GM20000 (cell line): ENCODE measurements at places on chromosomes 6 and 20.
A peak's percentile ranks its signal among the peaks of the same experiment; 100 is the strongest.

DNA sequence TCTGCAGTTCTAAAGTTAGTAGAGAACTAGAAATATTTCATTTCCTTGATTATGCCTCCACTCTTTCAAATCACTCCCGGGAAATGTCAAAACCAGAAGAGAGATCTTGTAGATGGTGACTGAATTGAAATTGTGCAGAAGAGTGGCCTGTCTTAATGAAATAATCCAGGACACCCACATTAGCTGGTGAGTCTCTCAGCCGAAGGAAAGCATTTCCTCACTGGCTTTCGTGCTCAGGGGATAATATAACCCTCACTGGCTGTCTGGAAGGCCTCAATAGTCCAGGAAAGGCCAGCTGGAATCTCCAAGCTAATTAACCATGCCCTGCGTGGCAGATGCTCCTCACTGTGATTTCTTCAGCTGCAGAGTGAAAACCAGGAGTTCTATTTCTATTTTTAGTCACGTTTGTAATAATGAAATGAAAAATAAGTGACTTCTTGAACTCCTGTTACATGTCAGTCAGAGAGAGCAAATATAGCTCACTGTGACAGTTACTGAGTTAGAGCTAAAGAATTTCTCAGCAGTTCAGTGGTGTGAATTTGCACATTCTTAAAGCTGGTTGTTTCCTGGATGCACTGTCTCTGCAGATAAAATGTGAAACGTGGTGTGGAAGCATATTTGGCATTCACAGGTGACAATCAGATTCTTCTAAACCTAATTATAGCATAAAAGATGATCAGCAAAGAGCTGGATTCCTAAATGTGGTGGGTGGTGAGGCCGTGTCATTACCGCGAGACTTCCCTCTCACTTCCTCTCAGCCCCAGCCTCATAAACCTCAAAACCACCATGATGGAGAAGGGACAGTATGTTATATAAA lies 211.7 kb downstream of the LMBRD1 start:
- peak; percentile 46 for DNase-seq

GRCh38 chr6:167090171-167090570 lies 32.7 kb upstream of the CCR6 start:
- no peak for DNase-seq

DNA sequence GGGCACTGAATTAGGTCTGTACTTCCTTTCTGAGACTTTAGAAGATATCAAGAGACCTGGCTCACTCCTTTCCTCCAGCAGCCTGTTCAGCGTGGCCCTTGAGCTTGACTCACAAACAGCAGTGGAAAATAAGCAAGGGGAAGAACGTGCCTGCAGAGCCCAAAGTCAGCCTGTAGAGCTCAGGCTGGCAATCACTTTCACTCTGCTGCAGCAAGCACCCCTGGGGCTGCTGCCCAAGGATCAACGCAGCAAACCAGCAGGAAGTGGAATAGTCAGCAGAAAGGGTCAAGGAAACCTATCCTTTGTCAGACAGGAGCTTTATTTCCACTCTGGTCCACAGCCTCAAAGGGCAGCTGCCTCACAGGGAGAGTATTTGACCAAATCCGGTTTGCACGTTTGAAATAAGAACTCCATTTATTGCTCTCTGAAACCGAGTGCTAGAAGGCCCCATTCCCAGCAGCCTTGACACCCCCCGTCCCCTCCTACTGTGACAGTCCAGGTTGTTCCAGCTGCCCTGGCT lies 77.4 kb downstream of the PRDM1 start:
- peak; percentile 29 for DNase-seq

- DNase-seq = no peak
Observed at GRCh38 chr6:122207794-122208193, 191.7 kb upstream of the HSF2 start.

DNA sequence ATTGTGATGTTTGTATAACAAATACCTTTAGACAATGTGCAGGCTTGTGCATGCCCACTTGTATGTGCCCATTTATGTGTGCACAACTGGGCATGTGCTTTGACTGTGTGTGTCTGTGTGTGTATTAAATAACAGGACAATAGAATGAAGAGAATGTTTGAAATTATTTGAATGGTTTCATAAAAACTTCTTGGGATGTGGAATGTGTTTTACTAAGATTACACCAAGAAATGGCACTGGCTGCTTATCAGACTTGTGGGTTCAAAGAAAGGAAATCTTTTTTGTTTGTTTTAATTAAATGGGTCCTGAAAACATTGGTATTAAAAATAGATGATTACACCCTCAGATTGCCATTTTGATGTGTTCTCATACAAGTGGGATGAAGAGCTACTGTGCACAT lies 191.6 kb upstream of the CCN2 start:
- DNase-seq = no peak

DNA sequence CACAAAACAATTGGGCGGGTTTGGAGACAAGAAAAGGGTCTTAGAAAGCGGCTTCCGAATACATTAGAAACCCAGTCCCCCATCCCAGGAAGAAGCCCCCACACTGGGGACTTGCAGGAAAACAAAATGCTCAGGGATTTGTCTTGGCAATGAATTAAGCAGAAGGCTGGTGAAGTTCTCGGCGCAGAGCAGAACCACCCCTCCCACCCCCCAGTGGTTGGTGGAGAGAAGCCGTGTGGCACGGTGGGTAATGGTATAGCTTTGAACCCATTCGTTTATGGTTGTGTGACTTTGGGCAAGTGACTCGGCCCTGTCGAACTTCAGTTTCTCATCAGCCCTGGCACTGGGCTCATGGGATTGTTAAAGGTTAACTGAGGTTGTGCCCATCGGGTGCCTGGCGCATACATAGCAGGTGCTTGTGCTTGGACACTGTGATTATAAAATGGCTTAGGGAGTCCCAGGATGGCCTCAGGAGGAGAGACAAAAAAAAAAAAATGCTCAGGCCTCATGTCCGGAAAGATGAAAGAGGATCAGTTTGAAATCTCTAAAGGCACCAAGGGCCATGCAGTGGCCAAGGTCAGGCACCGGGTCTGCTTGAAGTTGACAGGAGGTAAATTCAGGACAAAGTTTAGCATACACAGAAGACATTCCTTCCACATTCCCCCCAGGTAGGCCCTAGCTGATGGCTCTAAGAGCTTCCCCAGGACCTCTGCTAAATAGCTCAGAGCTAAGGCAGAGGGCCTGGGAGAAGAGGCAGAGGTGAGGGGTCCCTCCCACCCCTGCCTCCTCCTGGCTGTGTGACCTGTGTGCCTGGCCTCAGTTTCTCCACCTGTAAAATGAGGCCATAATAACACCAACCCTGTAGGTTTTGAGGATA lies 120.1 kb upstream of the PTPN1 start:
- no peak for DNase-seq

- no peak for DNase-seq
Observed at GRCh38 chr6:106630366-106630765, 988 bp downstream of the QRSL1 start.

DNA sequence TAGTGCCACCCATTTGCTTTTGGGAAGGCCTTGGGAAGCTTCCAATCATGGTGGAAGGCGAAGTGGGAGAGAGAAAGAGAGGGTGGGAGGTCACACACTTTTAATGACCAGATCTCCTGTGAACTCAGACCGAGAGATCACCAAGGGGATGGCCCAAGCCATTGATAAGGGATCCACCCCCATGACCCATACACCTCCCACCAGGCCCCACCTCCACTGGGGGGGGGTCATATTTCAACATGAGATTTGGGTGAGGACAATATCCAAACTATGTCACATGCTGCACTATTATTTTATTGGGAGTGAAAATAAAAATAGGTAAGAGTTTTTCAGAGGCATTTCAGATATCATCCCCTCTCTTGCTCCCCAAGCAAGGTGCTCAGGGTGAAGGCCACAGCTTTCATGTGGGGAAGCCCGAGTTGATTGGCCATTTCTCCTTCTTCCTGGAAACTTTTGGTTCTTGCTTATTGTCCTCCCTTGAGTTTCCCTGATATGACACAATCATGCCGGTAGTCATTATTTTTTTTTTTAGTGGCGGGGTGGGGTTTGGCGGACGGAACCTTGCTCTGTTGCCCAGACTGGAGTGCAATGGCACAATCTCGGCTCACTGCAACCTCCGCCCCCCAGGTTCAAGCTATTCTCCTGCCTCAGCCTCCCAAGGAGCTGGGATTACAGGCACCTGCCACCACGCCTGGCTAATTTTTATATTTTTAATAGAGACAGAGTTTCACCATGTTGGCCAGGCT lies 15.2 kb downstream of the GMPR start:
- DNase-seq = no peak

DNA sequence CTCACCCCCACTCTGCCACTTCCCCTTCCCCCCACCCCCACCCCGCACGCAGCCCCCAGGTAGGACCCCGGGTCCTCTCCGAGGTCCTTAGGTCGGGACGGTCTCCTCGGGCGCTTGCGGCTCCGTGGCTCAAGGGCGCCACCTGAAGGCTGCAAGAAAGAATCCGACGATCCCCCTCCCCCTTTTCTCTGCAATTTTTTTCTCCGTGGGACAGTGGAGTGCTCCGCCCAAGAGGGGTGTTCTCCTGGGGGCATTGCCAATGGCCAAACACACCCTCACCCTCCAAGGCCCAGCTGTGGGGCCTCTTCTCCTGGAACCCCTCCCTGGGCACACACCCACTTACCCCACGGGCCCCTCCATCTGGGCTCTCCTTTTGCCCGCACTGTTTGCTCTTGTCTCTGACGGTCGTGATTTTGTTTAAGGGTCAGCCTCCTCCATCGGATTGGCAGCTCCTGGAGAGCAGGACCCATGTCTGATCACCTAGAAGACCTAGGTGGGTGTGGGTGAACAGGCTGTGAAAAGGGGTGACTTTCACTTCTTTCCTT lies 1.1 kb upstream of the TMEM74B start:
- DNase-seq = peak; percentile 83

DNA sequence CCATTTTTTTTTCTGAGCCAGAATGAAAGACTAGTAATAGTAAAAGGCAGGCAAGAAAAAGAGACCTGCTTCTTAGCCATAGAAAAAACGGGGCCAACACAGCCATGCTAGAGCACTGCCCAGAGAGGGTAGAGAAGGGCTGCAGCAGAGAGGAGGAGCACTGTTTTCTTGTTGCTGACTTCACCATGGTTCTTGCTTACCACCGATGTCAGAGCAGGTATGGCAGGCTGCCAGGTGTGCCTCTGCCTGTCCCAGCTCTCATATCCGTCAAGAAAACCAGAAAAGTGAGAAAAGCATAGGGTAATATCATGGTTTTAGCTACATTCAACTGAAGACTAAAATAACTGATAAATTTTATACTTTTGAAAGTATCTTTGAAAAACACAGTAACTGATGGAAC lies 60.7 kb downstream of the DTNBP1 start:
- DNase-seq = no peak

DNA sequence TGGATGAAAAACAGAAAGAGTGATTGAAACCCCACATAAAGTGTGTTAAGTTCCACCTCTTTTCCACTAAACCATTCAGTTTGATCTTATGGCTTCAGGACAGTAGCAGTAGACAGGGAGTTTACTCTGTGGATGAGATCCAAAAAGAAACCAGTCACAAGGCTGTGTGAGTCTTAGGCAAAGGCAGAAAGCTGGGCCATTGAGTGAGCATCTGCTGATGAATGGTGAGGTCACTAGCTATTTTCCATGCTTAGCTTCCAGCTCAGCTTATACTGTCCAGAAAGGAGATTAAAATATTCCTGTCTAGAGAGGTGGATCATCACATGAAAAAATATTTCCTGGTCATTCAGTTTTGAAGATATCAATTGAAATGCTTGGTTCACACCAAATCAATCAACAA lies 1643.9 kb downstream of the HACE1 start:
- no peak for DNase-seq

DNA sequence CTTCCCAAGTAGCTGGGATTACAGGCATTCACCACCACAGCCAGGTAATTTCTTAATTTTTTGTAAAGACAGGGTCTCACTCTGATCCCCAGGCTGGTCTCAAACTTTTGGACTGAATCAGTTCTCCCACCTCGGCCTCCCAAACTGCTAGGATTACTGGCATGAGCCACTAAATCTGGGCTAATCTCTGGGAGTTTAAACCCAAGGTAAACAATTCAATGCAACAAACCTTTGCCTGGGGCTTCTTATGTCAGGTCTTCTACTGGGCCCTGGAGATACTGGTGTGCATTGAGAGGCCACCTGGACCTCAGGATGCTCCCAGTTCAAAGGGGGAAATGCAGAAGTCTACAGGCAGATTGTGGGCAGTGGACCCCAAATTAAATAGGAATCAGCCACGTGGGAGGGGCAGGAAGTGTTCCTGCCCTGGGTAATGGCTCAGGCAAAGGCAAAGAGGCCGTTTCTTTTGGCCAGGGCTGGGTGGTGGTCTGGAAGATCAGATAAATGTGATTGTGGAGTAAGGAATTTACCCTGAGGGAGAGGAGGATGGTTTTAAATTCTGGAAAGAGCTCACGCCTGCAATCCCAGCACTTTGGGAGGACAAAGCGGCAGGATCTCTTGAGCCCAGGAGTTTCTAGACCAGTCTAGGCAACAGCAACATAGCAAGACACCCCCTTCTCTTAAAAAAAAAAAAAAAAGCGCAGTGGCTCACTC lies 1.3 kb upstream of the MYBL2 start:
- no peak for DNase-seq

DNA sequence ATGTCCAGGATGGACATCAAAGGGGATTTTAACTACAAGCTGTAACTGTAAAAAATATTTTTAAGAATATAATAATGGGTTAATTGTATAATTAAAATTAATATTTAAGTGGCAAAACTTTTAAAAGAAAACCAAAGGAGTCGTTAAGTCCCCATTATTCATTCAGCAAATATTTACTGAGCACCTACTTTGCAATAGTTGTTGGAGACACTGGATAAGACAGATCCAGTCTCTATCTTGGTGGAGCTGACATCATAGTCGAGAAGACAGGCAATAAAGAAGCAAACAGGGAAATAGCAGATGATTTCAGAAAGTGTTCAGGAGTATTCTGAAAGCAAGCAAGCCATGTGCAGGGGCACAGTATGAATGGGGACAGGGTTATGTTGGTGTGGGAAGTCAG lies 137.0 kb downstream of the CEBPB start:
- no peak for DNase-seq

GRCh38 chr20:61957961-61958715 lies 107.5 kb downstream of the TAF4 start:
- no peak for DNase-seq
